ENCODE measurements at places on chromosomes 4 and X. TPM values are rescaled to one million over a fixed set of nuclear protein-coding genes. Genes with fewer than 3 reads are reported as not detected.

DNA sequence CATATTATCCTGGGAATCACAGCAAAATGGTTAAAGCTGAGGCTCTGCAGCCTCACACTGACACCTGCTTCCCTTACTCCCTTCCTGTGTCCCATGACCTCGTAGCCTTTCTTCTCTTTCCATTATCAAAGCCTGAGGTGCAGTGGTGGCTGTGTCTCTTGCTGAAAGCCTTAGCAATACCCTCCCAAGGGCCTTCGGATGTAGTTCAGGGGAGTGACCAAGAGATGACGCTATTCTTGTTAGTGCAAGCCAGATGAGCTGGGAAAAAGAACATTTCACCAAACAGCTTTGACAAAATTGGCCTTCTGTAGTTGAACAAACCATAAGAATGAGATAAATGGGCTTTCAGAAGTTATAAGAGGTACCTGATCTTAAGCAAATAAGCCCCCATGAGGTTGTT is 31.6 kb downstream of the SMIM10L2A start:
- no peak for DNase-seq
- no peaks in the 10 kb centered on the region for H3K4me1 ChIP-seq

DNA sequence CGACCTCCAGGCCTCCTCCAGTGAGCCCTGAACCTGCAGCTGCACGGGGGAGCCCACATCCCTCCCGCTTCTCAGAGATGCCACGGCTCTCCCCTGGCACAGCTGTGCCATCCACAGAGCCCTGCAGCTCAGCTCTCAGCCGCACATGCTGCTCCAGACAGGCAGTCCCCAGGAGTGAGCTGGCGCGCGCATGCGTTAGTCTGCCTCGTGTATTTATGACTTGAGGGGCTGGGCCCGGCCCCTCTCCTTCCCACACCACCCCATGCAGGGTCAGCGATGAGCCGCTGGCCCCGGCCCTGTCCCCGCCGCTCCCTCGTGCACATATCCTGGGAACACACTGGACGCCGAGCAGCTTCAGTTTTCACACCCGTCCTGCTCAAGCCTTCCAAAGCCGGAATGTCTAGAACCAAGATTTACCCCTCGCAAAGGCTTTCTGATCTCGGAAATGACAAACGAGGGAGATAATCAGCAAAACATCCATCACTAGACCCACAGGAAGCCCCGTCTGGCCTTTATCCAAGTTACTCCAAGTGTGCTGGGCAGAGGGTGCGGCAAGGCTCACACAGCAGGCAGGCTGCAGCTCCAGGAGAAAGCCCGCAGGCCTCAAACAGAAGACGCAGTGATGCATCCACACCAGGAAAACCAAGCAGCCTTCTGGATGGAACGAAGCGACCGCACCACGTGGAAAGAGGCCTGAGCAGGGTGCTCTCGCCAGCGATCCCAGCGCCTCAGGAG is 24.3 kb downstream of the GAK start:
- H3K4me3 ChIP-seq = no peak overlapping the region
- H3K27me3 ChIP-seq = no peaks in the 10 kb centered on the region
- peaks cover 30% of the 10 kb centered on the region for H3K36me3 ChIP-seq
- no peak overlapping the region for H3K27ac ChIP-seq
- DNase-seq = no peak

- no peak for DNase-seq
- no peak overlapping the region for H3K4me3 ChIP-seq
- H3K27ac ChIP-seq = no peak overlapping the region
- H3K36me3 ChIP-seq = peaks cover 3% of the 10 kb centered on the region
- peaks cover 2% of the 10 kb centered on the region for H3K27me3 ChIP-seq
These were observed 49.4 kb downstream of the LPAR4 start for GRCh38 chrX:78796916-78797315.

- no peak for DNase-seq
- peaks cover 19% of the 10 kb centered on the region for H3K36me3 ChIP-seq
- no peaks in the 10 kb centered on the region for H3K27me3 ChIP-seq
- H3K27ac ChIP-seq = no peak overlapping the region
- no peak overlapping the region for H3K4me3 ChIP-seq
These were observed 29.3 kb downstream of the CLCN3 start for GRCh38 chr4:169649545-169650226.

DNA sequence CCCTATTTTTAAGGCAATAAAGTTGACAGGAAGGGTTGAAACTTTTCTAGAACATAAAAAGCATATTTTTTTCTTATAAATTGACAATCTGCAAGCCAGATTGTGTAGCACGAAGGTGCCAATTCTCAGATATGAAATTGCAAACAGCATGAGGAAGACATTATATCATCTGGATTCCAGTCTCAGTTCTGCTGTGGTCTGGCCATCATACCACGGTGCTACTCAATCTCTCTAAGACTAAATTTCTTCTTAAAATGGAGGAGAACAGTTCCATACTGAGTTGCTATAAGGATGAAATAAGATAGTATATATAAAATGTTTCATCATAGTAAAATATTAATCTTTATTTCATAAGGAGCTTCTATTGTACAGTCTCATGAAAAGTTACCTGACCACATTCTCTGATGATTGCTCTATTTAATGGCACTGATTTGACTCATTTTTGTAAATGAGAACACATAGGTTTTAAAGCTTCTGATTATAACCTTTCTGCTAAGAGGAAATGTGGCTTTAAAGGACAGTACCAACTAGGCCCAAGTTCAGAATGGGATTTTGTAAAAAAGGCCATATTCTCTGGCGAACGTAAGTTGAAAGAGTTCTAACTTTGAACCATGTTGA is 127.9 kb downstream of the SHROOM3 start:
- peaks cover 5% of the 10 kb centered on the region for H3K27me3 ChIP-seq
- DNase-seq = no peak
- peaks cover 12% of the 10 kb centered on the region for H3K4me1 ChIP-seq
- H3K27ac ChIP-seq = no peak overlapping the region
- H3K36me3 ChIP-seq = no peaks in the 10 kb centered on the region

GRCh38 chrX:39336671-39337311 is 535.5 kb downstream of the MID1IP1 start:
- H3K27me3 ChIP-seq = no peaks in the 10 kb centered on the region
- H3K4me3 ChIP-seq = peak overlapping the region; percentile 51
- peaks cover 2% of the 10 kb centered on the region for H3K36me3 ChIP-seq
- H3K27ac ChIP-seq = peak overlapping the region; percentile 86

- H3K27ac ChIP-seq = no peak overlapping the region
- H3K27me3 ChIP-seq = no peaks in the 10 kb centered on the region
- H3K36me3 ChIP-seq = no peaks in the 10 kb centered on the region
- no peak for DNase-seq
- H3K4me1 ChIP-seq = no peaks in the 10 kb centered on the region
These were observed 853.4 kb downstream of the STIM2 start for GRCh38 chr4:27714073-27714472.

DNA sequence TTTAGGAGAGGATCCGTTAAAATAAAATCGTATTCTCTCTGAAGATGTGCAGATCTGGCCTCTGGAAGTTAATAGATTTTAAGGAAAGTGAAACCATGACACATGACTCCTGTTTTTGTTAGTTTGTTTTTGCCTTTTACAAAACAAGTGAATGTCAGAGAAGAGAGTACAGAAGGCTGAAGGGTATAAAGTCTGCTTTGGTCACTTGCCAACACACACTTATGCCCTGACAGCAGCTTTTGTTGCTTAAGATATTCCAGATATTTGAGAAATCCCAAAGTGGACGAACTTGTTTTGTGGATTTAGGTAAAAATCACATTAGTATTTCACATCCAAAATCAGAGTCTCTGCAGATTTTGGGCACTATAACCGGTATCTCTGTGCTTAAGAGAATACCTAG is 192.4 kb upstream of the RASGEF1B start:
- peaks cover 10% of the 10 kb centered on the region for H3K4me1 ChIP-seq
- no peaks in the 10 kb centered on the region for H3K27me3 ChIP-seq
- no peaks in the 10 kb centered on the region for H3K36me3 ChIP-seq
- no peak for DNase-seq

- peaks cover 65% of the 10 kb centered on the region for H3K27me3 ChIP-seq
- H3K4me3 ChIP-seq = no peak overlapping the region
- H3K27ac ChIP-seq = no peak overlapping the region
- no peak for DNase-seq
- H3K4me1 ChIP-seq = peaks cover 1% of the 10 kb centered on the region
- H3K36me3 ChIP-seq = no peaks in the 10 kb centered on the region
These were observed 6.3 kb downstream of the SFRP2 start for GRCh38 chr4:153782581-153782980.

- no peak overlapping the region for H3K27ac ChIP-seq
- H3K36me3 ChIP-seq = no peaks in the 10 kb centered on the region
- no peak overlapping the region for H3K4me3 ChIP-seq
- no peaks in the 10 kb centered on the region for H3K4me1 ChIP-seq
- DNase-seq = no peak
These were observed 124.1 kb upstream of the WDR1 start for GRCh38 chr4:10240691-10241090.

- H3K4me1 ChIP-seq = no peaks in the 10 kb centered on the region
- no peak overlapping the region for H3K27ac ChIP-seq
- no peaks in the 10 kb centered on the region for H3K27me3 ChIP-seq
- H3K36me3 ChIP-seq = peaks cover 1% of the 10 kb centered on the region
- DNase-seq = no peak
These were observed 113.8 kb upstream of the PUDP start for GRCh38 chrX:7261672-7262332.

The COL25A1 gene
- not detected for total RNA-seq

The ERVMER34-1 gene
- total RNA-seq = not detected

The DBET gene
- not detected for total RNA-seq

The SULT1E1 gene
- total RNA-seq = not detected

The SPANXD gene
- not detected for total RNA-seq

The PHEX gene
- total RNA-seq = 12.8 TPM

The G3BP2 gene
- total RNA-seq = 144 TPM

The DUSP21 gene
- total RNA-seq = not detected

The CLNK gene
- total RNA-seq = 0.57 TPM

The HSD17B11 gene
- 12.7 TPM for total RNA-seq

Data from activated T-helper 1 cell treated with anti-CD3 and anti-CD28 coated beads, Interleukin-12 subunit alpha, Interleukin-12 subunit beta, Interleukin-2, Interleukin-4 antibody, amounts not matched to agents 30 ng/mL and 10 ng/mL and 1 ng/mL, durations not matched to agents 14 hours and 24 hours and 36 hours (primary cell).